ENCODE measurements at places on chromosomes 7 and 10. TPM values are rescaled to one million over a fixed set of nuclear protein-coding genes. Genes with fewer than 3 reads are reported as not detected.

DNA sequence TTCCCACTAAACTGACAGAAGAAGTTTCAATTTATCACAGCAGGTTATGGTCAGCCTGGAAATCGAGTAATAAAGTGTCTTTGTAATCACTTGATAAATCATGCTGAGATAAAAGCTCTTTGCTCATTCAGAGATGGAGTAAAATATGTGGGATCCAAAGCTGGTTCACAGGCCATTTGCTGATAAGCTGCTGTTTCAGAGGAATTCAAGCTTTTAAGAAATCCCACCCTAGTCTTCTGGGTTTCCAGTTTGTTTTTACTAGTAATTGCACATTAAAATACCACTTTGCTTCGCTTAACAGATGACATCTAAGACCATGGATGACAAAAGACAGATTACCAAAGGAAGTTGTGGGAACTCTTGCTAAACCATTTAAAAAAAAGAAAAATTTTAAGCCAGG, 37.4 kb upstream of the CDK6 start:
- H3K4me1 ChIP-seq: peaks cover 18% of the 10 kb centered on the region
- H3K27me3 ChIP-seq: no peaks in the 10 kb centered on the region
- H3K36me3 ChIP-seq: no peaks in the 10 kb centered on the region
- H3K27ac ChIP-seq: no peak overlapping the region

EPO gene
- total RNA-seq: not detected

GRCh38 chr7:151455690-151456089, 15.7 kb upstream of the CRYGN start:
- H3K27me3 ChIP-seq: peaks cover 12% of the 10 kb centered on the region
- H3K4me3 ChIP-seq: no peak overlapping the region
- H3K36me3 ChIP-seq: no peaks in the 10 kb centered on the region
- no peak for DNase-seq

TMEM196 gene
- total RNA-seq: not detected

DNA sequence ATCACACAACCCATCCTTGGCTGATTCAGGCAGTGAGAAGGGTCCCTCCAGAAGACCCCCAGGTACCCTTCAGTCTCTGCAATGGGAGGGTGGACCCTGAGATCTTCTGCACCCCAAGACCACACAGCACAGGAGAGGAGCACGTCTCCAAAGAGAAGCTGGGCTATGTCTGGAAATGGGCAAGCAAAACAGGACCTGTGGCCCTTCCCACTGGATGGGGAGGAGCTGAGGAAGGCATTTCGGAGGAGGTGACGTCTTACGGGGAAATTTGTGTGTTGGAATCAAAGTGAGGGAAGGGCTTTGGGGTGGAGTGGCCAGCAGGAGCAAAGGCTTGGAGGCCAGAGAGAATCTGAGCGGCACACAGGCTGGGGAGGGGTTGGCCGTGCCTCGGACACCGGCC, 16.5 kb downstream of the GRIFIN start:
- H3K4me3 ChIP-seq: no peak overlapping the region
- no peaks in the 10 kb centered on the region for H3K27me3 ChIP-seq
- no peak for DNase-seq
- no peak overlapping the region for H3K27ac ChIP-seq
- H3K36me3 ChIP-seq: no peaks in the 10 kb centered on the region

- no peak overlapping the region for H3K4me3 ChIP-seq
- no peak overlapping the region for H3K27ac ChIP-seq
- no peaks in the 10 kb centered on the region for H3K27me3 ChIP-seq
- DNase-seq: no peak
- peaks cover 2% of the 10 kb centered on the region for H3K4me1 ChIP-seq
Observed at GRCh38 chr7:151312356-151312755, 29.3 kb upstream of the NUB1 start.
